Left ventricle myocardium superior (tissue), 1 donor: ENCODE measurements at places on chromosomes 16 and 17.

GRCh38 chr17:79633993-79634813 is 23.4 kb upstream of the RBFOX3 start:
- no peak for DNase-seq

DNA sequence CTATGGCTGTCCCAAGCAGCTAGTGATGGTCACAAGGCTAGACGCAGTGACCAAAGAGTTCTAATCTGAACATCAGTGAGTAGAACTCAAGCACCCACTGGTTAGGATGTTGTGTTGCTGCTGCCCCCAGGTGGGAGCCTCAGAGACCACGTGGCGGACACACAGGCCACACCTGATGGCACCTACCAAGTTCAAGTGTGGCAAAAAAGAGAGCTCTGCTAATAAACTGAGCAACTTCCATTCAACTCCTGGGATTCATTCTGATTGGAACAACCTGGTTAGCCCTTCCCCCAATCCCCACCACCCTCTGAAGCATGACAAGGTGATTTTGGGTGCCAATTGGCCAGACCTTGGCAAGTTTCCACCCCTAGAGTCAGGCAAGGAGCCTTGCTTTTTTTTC is 3.5 kb upstream of the LCMT1 start:
- DNase-seq: no peak

GRCh38 chr16:50166511-50167500 is 13.7 kb downstream of the TENT4B start:
- no peak for DNase-seq

- DNase-seq: peak; percentile 84
Measured at GRCh38 chr16:11586856-11587642, at the start of gene LITAF. Gene LITAF (minus strand): TSS chr16:11586919. CDS start chr16:11556730, 30,189 bp downstream.
